ENCODE measurements at places on chromosomes 7 and 10.

DNA sequence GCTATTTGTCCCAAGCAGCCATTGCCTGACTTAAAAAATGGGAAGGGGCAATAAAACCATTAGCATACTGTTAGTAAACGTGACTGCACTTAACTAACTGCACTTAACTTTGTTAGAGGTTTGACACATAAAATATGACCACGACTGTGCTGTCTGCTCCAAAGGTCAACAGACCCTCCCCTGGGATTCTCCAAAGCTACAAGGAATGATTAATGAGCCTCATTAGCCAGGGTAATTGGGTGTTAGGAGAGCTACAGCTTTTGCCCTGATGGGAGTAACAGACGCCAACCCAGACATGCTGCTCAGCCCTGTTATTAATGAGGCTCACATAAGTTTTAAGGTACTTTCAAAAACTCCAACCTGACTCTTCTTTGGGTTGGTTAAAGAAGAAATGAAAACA, 129.4 kb upstream of the PLPP4 start:
- no peak for DNase-seq

GRCh38 chr10:124560377-124561105, 98.9 kb downstream of the LHPP start:
- DNase-seq = no peak

DNA sequence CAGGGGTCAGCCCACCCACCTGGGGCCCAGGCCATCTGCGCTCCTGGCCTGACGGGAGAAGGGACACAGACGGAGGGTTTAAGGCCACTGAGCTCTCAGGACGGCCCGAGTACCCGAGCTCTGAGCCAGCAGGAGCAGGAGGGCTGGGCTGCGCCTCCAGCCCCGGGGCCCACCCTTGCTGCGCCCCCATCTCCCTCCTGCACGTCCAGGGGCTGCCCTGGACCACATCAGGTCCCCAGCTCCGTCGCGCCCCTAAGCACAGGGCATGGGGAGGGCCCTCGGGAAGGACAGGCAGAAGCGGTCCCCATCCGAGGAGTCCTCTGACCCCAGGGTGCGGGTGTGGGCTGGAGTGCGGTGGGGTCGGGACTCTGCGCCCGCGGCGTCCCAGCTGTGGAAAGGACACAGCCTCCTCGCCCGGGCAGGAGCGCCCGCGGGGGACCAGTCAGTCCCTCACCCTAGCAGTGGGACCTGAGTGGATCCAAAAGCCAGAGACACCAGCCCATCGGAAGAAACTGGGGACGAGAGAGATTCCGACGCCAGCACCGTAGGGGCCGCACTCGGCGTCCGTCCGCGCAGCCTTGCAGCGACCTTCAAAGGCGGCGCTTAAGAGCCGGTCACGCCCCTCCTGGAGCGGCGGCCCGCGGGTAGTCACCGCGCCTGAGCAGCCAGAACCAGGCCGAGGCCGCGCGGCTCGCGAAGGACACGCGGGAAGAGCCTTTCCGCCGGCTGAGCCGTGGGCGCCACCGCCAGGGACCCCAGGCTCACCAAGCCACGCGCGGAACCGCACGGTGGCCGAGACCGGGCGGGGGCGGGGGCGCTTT, 15.9 kb downstream of the CAMK2B start:
- no peak for DNase-seq

DNA sequence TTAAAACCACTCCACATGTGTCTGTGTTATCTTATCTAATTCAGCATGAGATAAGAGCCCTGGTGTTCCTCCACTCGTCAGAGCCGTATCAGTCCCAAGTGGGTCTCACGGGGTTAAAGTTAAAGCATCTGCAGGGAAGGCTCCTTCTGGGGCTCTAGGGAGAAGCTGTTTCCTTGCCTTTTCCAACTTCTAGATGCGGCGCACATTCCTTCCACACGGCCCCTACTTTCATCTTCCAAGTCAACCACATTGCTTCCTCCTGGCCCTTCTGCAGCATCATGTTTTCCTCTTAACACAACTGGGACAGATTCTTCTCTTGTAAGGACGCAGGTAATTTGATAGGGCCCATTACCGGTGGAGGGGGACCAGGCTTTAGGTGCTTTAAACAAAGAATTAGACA, 620.1 kb upstream of the DPP6 start:
- DNase-seq = no peak

GRCh38 chr7:148825338-148825737, 58.8 kb downstream of the EZH2 start:
- no peak for DNase-seq

DNA sequence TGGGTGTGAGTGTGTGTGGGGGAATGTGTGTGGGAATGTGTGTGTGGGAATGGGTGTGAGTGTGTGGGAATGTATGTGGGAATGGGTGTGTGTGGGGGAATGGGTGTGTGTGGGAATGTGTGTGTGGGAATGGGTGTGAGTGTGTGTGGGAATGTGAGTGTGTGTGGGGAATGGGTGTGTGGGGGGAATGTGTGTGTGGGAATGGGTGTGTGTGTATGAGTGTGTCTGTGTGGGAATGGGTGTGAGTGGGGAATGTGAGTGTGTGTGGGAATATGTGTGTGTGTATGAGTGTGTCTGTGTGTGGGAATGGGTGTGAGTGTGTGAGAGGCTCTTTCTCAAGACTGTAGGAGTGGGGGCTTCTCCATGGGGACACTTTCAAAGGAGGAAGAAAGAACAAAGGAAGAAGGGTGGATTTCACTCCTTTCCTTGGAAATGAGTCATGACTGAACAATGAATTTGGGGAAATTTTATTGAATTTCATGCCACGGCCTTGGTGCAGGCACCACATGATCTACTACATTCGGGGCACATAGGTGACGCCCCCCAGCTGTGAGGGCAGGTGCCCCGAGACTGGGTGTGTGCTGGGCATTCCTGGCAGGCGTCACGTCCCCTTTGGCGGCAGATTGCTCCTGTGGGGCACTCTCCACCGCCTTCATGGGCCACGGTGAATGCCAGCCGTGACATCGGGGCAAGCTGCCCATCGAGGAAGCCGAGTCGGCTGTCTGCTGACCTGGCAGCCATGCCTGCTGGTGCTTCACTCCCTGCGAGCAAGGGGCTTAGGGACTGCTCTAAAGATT, 88.8 kb upstream of the INSIG1 start:
- no peak for DNase-seq

DNA sequence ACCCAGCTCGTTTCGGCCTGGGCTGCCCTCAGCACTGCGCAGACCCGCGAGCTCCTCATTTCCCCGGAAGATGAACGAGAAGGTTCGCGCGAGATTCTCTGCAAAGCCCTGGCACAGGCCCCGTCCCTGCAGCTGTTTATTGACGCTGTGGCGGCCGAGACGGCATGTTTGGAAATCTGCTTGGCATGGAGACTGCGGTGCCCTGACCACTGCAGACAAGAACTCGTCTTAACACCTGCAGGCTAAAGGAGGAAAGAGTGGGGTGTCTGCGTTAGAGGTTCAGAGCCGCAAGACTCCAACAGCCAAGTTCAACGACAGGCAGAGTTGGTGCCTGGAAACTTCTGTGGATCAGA, 125.6 kb downstream of the DNAJB6 start:
- no peak for DNase-seq

DNA sequence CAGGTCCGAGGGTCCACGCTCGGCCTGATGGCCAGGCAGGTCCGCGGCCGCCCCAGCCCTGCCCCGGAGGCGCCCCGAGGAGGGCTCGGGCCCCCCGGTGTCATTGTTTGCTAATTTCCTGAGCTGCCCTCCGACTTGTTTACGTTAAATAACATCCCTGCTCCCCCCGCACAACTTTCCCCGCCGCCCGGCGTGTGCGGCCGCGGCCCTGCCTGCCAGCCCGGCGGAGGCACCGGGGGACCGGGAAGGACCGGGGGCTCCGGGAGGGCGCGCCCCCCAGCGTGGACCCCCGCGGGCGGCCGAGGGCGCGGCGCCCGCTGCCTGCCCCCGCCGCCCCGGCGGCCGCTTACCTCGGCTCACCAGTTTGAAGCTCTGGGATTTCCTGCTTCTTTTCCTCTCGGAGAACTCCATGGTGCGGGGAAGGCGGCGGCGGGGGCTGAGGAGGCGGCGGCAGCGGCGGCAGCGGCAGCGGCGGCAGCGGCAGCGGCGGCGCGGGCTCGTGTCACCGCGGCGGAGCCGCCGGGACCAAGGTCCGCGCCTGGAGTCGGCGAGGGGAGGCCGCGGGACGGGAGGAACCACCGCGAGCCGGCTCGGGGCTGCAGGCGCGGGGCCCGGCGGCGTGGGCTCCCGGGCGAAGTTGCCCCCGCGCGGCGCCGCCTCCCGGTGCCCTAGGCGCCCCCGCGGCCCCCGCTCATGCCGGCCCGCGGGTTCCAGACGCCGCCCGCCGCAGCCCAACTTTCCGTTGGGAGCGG, 515 bp downstream of the BEND7 start:
- peak; percentile 42 for DNase-seq

GRCh38 chr10:77620731-77621130, 16.9 kb downstream of the KCNMA1 start:
- no peak for DNase-seq

DNA sequence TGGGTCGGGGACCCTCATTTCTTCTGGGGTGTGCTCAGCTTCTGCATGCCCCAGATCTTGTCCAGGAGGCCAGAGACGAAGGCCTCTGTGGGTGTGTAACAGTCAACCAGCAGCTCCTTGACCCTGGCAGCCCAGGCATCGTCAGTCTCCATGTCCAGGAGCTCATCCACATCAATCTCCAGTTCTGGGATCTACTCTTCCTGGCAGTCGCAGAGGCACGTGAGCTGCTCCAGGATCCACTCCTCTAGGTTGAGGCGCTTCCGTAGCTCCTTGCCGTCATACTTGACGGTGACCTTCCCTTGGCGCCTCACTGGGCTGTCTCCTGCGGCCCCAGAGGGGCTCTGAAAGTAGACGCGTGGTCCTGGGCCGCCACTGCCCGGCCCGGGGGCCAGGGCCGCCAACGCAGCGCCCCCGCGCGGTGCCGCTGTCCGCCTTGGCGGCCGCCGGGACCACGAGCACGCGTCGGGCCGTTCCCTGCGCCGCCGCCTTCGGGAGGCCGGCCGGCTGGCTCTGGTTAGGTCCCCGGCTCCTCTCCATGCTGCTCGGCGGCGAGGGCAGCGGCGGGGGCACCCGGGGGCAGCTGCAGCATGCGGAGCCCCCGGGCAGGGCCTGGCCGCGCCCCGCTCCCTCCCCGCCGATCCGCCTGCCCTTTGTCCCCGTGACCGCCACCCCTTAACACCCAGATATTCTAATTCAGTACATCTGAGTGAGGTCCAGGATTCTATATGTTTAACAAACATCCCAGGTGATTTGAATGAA, 170.5 kb downstream of the SEPTIN7 start:
- DNase-seq = no peak

DNA sequence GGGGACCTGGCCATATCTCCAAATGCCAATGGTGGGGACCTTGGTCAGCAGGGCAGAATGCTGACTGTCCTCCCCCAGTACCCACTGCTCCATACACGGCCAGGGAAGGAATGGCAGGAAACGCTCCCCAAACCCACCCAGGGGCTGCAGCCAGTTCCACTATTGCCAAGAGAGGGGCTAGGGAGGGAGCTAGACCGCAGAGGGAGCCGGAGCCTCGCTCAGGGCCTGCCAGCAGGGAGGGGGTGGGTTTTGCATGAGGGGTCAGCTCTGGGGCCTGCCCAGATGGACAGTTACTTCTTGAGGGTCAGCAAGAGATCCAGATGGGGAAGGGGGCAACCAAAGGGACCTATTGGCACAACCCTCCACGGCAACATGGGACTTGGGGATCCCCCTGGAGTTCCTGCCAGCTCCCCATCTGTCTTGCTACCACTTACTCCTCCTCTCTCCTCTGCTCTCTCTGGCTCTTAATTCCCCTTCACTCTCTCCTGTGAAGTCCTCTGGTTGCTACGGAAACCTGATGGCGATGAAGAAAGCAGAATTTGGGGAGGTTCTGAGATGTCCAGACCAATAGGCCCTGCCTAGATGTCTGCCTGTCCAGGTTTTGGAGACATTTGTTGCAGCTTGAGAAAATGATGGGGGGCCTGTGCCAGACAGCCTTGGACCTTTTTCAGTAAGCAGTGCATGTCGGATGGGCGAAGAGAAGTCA, 12.6 kb downstream of the FGF8 start:
- DNase-seq = no peak
